ENCODE measurements at places on chromosomes 16 and 17.

DNA sequence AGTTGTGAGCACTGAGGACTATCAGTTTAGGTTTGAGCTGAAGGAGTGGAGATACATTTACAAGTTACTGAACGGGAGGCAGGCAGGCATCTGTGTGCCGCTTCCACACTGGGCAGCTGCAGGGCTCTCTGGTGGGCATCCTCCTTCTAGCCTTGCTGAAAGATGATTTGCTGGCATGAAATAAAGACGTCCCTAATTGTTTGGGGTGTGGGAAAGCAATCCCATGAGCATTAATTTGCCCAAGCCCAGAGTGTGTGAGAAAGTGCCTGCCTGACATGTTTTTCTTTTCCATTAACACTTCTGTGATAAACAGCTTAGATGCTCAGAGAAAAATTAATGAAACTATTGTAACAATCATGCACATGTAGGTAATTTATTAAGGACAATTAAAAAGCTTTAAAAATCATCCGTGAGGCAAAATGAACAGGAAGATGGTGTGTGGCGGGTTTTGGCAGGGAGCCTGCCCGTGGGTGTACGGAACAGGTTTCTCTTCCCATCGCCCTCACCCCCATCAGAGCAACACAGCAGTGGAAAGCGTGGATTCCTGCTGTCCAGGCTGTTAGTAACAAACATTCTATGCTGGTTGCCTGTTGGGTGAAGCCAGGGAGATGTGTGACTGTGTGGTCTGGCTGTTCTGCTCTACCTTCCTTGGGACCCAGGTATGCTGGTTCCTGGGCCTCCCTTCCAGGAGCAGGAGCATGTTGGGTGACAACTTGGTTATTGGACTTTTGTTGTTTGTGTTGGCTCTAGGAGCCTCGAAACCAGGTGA is 191.9 kb downstream of the MSI2 start:
- no peak for DNase-seq

GRCh38 chr17:36507266-36507665 is 20.8 kb downstream of the ZNHIT3 start:
- DNase-seq, result no peak

DNA sequence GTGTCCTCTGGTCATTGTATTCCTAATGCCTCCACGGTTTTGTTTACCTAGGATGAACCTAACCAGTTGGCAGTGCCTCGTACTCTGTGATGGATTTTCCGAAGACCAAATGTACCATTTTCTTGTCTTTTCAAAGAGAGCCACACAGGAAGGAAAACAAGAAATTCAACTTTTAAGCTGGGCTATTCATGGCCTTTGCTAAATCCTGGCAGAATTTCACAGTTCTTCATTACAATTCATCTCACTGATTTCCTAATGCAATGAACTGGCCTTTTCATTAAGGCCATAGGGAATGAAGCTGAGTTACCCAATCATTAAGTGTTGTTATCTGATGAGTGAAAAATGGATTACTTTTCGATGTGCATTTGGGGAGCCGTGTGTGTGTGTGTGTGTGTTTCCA is 7.9 kb upstream of the KCNJ16 start:
- DNase-seq, result no peak

DNA sequence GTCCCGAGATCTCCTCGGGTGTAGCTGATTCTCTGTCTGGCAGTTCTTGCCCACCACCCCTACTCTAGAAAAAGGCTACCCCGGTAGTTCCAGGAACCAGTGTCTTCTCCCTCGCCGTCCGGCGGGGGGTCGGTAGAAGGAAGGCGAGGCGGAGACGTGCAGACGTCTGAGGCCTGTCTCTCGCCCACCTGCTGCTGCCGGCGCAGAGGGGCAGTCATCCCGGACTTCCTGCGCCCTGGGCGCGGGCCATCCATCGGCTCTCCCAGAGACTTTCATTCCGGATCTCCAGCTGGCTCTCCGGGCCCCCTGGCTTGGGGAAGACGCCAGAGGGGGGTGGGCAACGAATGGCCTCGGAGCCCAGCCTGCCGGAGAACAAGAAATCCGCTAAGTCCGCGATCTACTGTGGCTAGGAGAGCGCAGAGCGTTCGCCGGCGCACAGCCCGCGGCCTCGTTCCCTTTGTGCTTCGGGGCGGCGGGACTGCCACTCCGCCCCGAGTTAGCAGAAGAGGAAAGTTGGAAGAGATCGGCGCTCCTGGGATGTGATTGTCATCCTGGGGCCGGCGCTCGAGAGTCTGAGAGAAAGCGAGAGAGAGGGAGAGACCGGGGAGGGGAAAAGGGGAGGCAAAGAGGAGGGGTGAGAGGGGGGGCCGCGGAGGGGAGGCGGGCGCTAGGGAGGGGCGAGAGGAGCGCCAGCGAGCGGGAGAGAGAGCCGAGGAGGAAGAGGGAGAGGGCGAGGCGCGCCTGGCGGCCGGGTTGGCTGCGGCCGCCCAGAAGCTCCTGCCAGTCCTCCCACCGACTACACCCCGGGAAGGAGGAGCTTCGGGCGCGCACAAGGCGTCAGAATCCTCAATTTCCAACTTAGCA is at the start of gene IRX5:
IRX5 (plus strand) TSS at position 861 of the 864 bp plus-strand sequence. CDS start 334 bp downstream, outside the sequence.
- DNase-seq, result peak; percentile 80

DNA sequence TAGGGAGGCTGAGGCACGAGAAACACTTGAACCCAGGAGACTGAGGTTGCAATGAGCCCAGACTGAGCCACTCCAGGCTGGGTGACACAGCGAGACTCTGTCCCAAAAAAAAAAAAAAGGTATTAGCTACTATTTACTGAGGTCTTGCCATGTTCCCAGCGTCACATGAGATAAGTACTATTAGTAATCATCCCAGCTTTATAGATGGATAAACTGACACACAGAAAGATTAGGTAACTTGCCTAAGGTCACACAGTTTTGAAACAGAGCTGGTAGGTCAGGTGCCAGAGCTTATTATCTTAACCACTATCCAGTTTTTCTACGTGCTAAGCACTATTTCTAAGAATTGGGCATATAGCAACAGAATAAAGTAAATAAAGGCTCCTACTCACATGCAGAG is 51.6 kb downstream of the TEX14 start:
- no peak for DNase-seq

DNA sequence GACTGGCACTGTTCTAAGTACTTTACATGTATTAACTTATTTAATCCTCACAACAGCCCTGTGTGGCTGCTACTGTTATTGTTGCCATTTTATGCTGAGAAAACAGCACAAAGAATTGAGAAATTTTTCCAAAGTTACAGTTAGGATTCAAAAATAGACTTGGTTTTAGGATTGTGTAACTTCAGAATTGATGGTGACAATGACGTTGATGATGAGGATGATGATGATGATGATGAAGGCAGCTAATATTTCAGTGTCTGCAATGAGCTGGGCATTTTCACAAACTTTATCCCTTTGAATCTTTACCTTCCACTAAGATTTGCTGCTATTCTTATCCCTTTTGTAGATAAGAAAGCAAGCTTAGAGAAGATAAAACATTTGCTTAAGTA is 22.1 kb downstream of the PRKCB start:
- no peak for DNase-seq

GRCh38 chr17:5530265-5531084 is 44.1 kb downstream of the MIS12 start:
- peak; percentile 62 for DNase-seq

DNA sequence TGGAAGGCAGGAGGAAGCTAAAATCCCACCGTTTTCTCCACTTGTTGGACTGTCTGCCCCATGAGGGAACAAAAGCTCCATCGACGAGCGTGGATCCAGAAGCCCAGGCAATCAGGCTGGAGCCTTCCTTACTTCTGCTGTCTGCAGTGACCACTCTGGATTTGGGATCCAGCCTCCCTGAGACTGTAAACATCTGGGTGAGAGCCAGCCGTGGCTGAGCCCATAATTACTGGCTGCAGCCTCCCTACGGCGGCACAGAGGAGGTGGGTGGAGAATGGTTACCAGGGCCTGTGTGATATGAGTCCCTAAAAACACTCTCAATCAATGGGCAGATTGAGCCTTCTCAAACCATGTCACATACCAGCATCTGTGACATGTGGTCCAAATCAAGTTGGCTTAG is 158.2 kb downstream of the FOXL1 start:
- no peak for DNase-seq

DNA sequence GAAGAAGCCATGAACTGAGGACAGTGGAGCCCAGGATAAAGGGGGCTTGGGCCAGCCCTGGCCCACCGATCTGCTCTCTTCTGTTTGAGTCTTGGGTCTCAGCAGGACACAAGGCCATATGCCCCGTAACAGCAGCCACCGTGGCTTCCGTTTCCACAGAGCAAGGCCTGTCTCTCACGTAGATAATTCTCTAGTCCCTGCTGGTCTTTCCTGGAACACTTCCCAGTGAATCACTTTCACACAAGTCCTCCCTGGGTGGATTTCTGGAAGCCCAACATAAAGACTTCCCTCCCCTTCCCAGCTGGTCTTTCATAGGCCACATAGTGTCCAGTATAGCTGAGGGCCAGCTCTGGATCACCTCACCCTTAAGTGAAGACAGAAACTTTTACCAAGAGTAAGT is 19.9 kb upstream of the C16orf78 start:
- DNase-seq, result no peak

- no peak for DNase-seq
Observed at GRCh38 chr17:30263552-30264333, 28.0 kb downstream of the BLMH start.

DNA sequence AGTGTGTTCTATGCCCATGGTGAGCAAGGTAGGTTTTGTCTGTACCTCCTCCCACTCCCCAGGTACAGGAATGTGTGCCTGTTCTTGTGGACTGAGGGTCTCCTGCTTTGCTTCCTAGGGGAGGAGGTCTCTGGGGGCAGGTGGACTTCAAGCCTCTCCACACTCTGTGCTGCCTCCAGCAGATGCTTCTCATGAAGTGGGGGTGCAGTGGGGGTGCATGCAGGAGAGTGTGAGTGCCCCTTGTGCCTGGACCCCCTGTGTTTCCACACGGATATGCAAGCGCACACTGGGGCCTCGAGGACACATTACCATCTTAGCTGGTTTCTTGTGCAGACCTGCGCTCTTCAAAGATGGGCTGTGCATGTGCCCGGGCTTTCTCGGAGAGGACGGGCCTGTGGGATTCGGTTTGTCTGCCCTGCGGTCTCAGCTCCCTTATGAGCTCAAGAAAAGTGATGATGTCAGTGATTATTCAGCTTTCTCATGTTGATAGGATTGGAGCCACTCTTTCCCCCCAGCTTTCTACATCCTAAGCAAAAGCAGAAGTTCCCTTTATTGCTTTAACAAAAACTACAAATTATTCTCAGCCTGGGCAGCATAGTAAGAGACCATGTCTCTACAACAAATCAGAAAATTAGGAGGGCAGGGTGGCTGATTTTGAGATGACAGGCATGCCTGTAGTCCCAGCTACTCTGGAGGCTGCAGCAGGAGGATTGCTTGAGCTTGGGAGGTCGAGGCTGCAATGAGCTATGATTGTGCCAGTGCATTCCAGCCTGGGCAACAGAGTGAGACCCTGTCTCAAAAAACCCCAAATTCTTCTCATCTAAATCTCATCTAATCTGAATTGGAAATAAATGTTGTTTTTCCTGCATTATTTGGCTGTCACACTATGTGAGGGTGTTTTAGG is 86.8 kb downstream of the RPTOR start:
- peak; percentile 26 for DNase-seq

DNA sequence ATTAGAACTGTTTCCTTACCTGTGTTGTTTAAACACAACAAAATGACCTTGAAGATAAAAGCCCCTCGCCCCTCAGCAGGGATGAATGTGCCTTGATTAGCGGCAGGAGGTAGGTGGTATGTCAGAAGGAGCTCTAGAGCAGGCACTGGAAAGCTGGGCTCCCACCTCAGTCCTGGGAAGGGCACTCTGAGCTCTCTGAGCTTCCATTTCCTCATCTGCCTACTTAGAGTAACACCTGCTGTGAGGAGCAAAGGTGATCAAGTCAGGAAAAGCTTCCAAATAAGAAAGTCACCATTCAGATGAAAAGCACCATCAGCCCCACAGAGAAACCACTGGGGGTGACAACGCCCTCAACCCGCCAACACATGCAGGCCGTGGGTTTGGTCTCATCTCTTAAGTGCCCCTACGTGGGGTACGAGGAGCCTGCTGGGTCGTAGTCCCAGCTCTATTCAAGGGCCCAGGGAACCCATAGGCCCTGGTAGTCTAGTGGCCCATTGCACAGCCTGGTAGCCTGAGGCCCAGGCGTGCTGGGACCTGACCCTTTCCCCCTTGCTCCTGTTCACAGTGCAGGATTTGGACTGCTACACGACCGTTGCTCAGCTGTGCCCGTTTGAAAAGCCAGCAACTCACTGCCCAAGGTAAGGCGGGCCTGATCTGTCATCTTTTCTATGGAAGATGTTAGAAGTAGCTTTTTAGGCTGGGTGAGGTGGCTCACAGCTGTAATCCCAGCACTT is 57.3 kb downstream of the CRISPLD2 start:
- no peak for DNase-seq

All from suppressor macrophage treated with lipopolysaccharide for 1 hour (primary cell).